ENCODE measurements at places on chromosomes 3 and 15. TPM values are rescaled to one million over a fixed set of nuclear protein-coding genes. Genes with fewer than 3 reads are reported as not detected.

Gene ANKDD1A
- total RNA-seq = 6.7 TPM

Gene CADM2
- total RNA-seq = not detected

Gene CCR9
- not detected for total RNA-seq

Gene CSTA
- 0.66 TPM for total RNA-seq

Gene ARGFX
- total RNA-seq = not detected

Gene TICRR
- total RNA-seq = 1.2 TPM

Gene CELF6
- total RNA-seq = 0.13 TPM

Measured in aortic smooth muscle cell (primary cell).